Activated T-cell treated with anti-CD3 and anti-CD28 coated beads, Interleukin-2, amount 50 U/mL, for 72 hours (primary cell): ENCODE measurements at places on chromosomes 2 and 18.

GRCh38 chr18:45236676-45237075, 378.6 kb upstream of the SLC14A2 start:
- no peak for DNase-seq

GRCh38 chr18:22703883-22704585, 229.1 kb upstream of the RBBP8 start:
- DNase-seq, result peak; percentile 5

GRCh38 chr2:145012214-145012670, 492.3 kb upstream of the ZEB2 start:
- DNase-seq, result no peak

GRCh38 chr2:79855264-79856006, 342.6 kb downstream of the CTNNA2 start:
- DNase-seq, result no peak

DNA sequence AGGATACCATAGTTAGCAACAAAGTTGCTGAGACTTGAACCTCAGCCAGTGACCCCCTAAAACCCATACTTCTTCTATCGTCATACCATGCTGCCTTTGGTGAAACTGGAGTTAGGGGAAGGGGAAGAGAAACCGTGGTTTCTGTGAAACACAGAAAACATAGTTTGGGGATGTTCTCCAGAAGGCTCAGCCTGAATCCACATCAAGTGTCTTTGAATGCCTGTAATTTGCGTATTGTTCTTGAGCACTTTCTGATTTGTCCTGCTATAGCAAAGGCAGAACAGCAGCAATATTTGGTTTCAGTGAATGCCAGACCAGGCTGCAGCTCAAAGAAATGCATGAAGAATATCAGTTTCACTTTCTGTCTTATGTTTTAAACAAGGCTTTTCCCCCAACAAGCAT, 258.7 kb downstream of the TTC32 start:
- DNase-seq, result no peak

GRCh38 chr18:63146828-63147409, 172.7 kb downstream of the BCL2 start:
- no peak for DNase-seq

DNA sequence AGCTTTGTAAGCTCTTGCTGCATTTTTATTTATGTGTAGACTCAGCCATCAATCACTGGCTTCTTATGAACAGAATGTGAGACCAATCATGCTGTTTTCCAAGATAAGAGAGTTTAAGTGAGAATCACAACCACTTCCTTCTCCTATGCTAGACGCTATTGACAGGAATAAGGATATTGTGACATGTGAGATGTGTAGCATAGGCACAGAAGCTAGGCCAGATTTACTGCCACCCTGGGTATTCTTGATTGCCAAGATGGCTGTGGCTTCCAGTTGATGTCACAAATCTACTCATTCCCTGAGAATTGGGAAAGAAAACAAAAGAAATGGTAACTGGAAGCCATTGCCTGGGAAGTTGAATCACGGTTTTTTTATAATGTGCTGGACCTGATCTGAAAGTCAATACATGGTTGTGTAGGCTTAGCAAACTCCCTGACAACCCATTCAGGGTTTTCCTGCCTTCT, 49.9 kb downstream of the RAB27B start:
- no peak for DNase-seq

DNA sequence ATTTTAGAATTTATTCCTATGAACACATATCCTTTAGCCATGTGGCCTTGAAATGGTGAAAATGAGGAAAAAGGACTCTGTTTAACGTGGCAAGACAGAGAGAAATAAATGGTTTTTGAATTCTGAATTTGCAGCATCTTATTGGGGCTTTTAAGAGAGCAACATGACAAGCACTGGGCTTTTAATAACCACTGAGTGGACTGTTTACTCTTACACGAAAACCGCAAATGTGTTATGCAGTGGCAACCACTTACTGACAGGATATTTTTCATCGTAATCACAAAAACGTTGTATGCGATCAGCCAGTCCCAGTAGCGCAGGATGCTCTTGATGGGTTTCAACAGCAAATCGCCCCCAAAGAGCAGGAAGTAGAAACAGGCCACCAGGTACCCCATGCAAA, 226.6 kb downstream of the NAPG start:
- DNase-seq, result no peak

DNA sequence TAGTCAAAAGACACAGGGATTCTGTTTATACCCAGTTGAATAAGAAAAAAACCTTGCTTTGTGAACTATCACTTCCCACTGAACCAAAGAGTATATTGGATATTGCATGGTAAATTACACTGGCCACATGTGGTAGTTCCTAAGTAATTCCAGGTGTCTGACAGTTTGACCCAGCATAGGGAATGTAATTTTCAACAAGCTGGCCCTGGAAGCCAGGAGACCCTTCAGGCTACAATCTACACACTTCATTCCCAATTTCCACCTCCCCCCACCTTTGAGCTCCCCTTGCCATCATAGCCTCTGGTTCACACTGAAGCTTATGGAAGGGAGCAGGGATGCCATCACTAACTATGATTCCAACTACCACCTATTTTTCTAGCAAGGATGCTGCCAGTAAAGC, 2.8 kb downstream of the FRZB start:
- DNase-seq, result no peak

DNA sequence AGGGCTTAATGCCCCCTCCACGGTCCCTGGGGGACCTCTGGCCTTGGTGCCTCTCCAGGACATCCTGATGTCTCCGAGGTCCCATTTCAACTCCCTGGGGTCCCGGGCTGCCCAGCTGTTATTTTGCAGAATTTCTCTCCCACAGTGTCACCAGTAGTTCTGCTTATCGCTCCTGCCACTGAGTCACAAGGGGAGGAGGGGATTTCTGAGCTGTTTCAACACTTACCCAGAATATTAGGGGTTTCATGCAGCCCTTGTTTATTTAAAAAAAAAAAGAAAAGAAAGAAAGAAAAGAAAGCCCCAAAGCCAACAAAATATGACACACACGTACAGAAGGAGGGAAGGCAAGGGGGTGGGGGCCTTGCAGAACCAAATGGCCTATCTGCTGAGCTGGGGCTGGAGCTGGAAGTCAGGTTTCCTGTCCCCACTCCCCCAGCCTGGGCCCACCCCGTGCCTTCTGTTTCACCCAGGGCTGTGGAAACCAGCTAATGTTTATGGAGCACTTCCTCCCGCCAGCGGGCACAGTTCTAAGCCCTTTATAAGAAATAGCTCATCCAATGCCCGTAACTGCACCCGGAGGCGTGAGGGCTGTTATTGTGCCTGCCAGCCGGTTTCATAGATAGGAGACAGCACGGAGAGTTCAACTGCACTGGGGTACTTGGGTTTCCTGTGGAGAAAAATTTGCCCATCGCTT, 8.4 kb upstream of the ARID5A start:
- peak; percentile 89 for DNase-seq

- no peak for DNase-seq
Measured at GRCh38 chr2:61543062-61543461, 4.9 kb upstream of the XPO1 start.

- no peak for DNase-seq
Measured at GRCh38 chr2:104416339-104417000, 437.4 kb upstream of the POU3F3 start.

- DNase-seq, result no peak
Measured at GRCh38 chr2:109226622-109227021, 97.6 kb downstream of the SH3RF3 start.

GRCh38 chr18:34207344-34207851, 17.3 kb downstream of the NOL4 start:
- no peak for DNase-seq

DNA sequence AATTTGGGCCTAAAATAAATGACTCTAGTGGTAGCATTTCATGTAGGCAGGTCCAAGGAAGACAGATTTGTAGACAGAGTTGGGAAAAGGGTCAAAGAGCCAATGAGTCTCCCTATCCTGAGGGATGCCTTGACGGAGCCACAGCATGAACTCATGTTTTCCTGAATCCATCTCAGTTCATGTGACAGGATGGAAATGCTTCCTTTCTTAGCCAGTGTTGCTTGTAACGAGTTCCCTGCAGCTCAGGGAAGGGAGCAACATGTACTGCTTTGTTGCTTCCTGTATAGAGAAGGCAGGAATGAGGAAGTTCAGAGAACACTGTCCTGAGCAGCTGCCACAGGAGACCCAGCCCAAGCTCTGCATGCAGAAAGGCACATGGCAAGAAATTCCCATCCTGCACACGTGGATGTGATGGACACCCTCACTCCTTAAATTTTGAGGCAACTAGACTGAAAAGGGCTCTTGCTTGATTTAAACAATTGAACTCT, 27.9 kb downstream of the TMEM17 start:
- no peak for DNase-seq

- DNase-seq, result no peak
Measured at GRCh38 chr18:70376137-70376913, 87.5 kb downstream of the SOCS6 start.

DNA sequence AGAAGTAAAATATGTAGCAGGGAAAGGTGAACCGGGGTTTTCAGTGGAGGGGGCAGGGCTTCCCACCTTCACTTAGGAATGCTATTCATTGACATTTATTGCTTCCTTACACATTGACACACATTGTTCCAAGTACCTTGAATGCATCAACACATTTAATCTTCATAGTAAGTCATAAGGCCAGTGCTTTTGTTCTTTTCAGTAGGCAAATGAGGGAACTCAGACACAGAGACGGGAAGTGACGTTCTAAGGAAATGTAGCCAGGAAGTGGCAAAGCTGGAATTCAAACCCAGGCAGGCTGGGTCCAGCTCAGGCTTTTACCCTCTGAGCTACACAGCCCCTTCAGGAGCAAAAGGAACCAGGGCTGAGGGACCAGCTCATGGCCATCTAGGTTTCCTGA, 20.7 kb downstream of the BMP10 start:
- no peak for DNase-seq

- DNase-seq, result peak; percentile 56
Measured at GRCh38 chr2:119517433-119517832, 6.8 kb downstream of the SCTR start.

GRCh38 chr2:103293742-103294077, 531.9 kb downstream of the TMEM182 start:
- DNase-seq, result no peak

DNA sequence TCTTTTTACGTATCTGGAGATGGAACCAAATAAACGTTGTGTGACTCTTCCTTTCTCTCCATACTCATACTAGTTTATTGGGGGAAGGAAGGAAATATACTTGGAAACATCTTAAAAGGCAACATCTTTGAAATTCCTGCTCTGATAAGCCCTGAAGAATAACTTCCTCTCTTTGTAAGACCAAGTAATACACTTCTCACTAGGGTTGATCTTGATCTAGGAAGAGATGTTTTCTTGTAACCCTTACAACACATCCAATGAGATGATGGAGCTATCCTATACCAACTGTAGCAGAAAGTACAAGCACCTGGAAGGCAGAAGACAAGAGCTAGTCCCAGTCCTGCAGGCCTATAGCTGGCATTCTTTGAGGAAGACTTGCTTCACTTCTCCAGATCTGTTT, 2.0 kb downstream of the ANKRD44 start:
- no peak for DNase-seq

DNA sequence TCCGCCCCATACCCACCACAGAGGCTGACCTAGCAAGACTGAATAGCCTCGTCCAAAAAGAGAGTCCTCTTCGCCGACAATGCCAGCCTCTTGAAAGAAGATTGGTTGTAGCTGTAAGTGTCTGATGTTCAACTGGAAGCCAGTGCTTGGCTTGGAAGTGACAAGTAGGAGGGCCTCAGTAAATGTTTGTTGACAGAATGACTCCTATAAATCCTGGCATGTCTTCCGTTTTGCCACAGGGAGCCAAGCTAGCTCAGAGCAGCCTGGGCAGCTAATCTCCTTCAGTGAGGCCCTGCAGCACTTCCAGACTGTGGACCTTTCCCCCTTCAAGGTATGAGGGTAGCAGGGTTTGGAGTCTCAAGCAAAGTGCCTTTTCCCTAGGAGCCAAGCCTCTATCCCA, 14.9 kb downstream of the ELMOD3 start:
- no peak for DNase-seq

- no peak for DNase-seq
Measured at GRCh38 chr18:12325726-12326245, 17.7 kb downstream of the TUBB6 start.

- no peak for DNase-seq
Measured at GRCh38 chr18:45166341-45166835, 448.9 kb upstream of the SLC14A2 start.

- DNase-seq, result no peak
Measured at GRCh38 chr18:47779381-47779780, 151.1 kb downstream of the SMAD2 start.

GRCh38 chr18:62610701-62611411, 88.0 kb downstream of the ZCCHC2 start:
- DNase-seq, result no peak

DNA sequence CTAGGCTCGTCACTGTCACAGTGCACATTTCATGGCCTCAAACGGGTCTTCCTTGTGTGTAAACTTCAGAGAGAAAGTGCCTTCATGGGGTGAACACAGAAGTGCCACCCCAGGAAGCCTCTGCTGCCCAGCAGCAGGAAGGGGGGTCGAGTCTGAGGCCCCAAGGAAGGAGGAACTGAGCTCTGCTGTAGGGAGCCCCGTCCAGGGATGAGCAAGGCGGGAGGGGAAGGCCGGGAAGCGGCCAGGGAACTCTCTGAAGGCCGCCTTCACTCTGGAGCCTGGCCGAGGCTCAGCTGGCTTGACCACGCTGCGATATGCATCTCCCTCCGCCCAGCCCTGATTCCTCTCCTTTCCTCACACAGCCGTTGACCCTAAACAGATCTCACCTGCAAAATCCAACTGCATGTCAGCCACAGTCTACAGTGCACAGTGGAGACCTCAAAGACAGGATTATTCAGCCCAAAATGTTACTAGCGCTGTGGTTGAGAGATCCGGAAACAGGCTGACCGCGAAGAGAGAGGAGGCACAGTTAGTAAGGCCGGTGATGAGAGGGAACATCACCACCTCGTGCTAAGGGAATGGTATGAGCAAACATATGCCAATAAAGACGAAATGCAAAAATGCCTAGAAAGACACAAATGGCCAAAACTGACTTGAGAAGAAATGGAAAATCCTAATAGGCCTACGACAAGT, 34.2 kb upstream of the CTDP1 start:
- no peak for DNase-seq

DNA sequence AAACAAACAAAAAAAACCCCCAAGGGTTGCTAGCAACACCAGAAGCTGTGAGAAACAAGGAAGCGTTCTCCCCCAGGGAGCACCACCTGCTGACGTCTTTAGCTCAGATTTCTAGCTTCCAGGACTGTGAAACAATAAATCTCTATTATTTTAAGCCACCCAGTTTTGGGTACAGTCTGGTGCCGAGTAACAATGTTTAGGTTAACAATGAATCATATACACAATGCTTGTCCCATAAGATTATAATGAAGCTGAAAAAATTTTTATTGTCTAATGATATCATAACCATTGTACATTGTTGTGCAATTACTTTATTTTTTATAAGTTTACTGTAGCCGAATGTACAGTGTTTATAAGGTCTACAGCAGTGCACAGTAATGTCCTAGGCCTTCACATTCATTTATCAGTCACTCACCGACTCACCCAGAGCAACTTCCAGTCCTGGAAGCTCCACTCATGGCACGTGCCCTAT, 72.1 kb upstream of the CAB39 start:
- no peak for DNase-seq

- DNase-seq, result no peak
Measured at GRCh38 chr2:135132314-135132713, 80.2 kb downstream of the RAB3GAP1 start.
